Activated CD4-positive, alpha-beta T cell treated with anti-CD3 and anti-CD28 coated beads for 1 hour (primary cell): ENCODE measurements at places on chromosomes 11 and 22.

- DNase-seq: no peak
Observed at GRCh38 chr11:452916-453527, 2.9 kb downstream of the PTDSS2 start.

- DNase-seq: no peak
Observed at GRCh38 chr22:19199479-19199878, 20.9 kb upstream of the SLC25A1 start.

- no peak for DNase-seq
Observed at GRCh38 chr11:19513253-19513652, 199.4 kb upstream of the NAV2 start.

DNA sequence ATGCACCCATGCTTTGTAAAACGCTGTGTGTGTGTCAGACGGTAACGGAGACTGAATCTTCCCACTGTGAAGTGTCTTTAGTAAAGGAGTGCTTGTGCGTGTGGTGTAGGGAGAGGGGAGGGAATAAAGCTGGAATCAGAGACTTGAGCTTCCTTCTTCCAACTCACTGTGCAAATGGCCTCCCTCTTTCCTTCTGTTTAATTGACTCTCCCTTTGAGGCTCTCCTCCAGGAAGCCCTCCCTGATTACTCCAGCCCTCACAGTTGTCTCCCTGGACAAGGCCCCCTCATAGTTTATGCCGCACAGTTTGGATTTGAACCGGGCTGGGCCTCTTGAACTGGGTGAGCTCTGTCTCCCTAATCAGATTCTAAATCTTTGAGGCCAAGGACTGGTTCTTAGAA is 23.0 kb upstream of the KCNJ11 start:
- no peak for DNase-seq

- no peak for DNase-seq
Observed at GRCh38 chr11:110883256-110883655, 171.0 kb upstream of the ARHGAP20 start.

GRCh38 chr22:46483353-46483752 is 54.1 kb downstream of the CELSR1 start:
- no peak for DNase-seq

- no peak for DNase-seq
Observed at GRCh38 chr22:39997939-39998726, 3.4 kb downstream of the FAM83F start.

GRCh38 chr22:28917747-28918549 is 34.6 kb downstream of the ZNRF3 start:
- DNase-seq: no peak

DNA sequence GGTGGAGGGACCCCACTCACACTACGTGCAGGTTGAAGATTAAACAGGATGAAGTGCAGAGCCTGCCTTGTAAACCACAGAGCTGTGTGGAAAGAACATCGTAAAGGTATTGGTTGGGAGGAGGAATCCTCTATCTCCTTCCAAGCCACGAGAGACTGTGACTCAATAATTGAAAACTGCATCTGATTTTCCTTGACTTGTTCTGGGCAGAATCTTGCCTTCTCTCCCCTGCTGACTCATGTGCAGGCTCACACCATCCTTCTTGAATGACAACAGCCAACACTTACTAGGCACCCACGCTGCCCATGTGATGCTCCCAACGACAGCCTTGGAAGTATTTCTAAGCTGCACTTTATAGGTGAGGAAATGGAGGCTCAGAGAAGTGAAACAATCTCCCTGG is 563.0 kb downstream of the MIAT start:
- DNase-seq: no peak

GRCh38 chr22:48492366-48493320 is 1335.0 kb downstream of the BRD1 start:
- DNase-seq: no peak

GRCh38 chr11:119515771-119516400 is 92.9 kb upstream of the THY1 start:
- DNase-seq: no peak

DNA sequence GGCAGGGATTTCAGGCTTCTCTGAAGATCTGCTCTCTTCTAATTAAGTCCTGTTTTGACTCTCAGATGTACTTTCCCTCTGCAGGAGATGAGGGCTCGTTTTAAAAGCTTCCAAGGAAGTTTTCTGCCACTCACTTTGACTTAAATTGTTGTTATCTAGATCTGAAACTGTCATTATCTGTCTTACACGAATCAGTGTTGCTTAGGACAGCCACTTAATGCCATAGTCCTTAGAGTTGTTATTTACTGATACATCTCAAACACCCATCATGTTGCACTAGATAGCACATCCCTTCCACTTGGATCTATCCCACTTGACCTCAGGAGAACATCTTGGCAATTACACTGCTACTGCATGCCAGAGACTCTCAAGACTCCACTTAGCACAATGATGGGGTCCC is 86.9 kb upstream of the FAT3 start:
- no peak for DNase-seq

DNA sequence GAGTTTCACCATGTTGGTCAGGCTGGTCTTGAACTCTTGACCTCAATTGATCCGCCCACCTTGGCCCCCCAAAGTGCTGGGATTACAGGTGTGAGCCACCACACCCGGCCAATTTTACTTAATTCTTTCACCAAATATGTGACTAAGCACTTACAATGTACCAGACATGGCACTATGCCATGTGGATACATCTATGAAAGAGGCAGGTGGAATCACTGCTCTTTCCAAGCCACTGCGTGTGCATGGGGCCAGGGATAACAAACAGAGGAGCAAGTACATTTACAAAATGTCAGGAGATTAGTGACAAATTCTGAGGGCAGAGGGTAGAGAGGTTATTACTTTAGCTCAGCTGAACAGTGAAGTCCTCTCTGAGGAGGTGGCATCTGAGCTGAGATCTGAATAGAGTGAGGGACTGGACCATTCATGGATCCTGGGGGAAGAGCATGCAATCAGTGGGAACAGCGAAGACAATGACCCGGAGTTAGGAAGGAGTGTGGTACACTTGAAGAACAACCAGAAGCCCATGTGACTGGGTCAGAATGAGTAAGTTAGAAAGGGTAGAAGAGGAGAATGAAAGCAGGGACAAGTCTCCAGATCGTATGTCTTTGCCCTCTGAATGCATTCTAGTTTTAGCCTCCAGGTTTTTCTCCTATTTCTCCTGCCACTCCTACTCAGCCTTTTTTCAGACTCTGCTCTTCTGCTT is 38.3 kb upstream of the GRAMD1B start:
- no peak for DNase-seq

- no peak for DNase-seq
Observed at GRCh38 chr11:73380331-73380730, 4.1 kb downstream of the RELT start.
